ENCODE measurements at places on chromosomes 2 and 18.

- peak; percentile 63 for DNase-seq
These were observed 7.4 kb upstream of the MOB1A start for GRCh38 chr2:74186038-74186437.

DNA sequence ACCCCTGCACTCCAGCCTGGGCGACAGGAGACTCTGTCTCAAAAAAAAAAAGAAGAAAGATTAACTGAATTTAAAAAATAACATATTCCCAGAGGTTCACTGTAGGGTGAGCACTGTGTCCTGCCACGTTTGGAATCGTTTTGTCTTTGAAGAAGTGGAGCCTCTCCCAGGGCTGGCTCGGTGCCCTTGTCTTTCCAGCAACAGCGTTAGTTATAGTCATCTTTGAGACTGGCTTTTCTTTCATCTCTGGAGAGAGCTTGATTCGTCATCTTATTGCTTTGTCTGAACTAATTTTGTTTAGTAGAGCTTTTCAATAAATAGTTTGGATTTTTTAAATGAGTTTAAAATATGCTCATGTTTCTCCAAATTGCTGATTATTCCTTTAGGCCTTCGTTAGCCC lies 50.5 kb downstream of the IMPA2 start:
- no peak for DNase-seq

DNA sequence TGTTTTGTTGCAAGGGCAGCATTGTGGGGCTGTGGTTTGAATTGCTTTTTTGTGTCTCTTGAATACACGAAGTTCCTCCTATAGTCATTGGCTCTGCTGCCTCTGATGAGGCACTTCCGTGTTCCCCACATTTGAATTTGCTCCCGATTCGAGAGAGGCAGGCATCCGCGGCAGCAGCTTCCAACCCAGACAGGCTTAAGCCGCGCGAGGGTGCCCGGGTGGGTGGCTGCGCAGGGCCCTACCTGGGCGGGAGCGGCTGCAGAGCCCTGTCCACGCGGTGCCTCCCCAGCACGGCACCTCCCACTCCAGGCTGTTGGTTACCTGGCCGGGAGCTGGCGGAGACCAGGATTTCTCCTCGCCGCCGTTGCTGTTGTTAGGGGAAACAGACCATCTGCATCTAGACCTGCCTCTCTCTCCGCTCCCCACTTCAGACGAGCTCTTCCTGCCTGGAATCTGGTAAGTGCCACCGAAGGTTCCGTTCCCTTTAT lies 151.3 kb downstream of the NEDD4L start:
- DNase-seq, result peak; percentile 64

DNA sequence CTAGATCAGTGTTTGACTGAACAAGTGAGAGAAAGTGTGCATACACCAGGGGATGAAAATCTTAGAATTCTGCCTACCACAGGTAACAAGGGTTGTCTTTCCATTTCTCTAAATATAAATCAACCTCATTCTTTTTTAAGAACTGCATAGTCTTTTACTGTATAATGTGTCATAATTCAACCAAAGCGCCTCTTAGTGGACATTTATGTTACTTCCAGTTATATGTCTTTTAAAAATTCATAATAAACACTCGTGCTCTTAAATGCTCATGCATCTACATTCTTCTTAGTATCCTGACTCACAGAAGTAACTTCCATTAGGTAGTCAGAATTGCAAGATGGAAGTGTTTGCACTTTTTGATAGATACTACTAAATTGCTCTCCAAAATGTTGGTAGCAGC lies 76.2 kb downstream of the CHRNA1 start:
- no peak for DNase-seq

GRCh38 chr2:132645176-132645575 lies 24.8 kb downstream of the LYPD1 start:
- no peak for DNase-seq

GRCh38 chr2:200357845-200358244 lies 51.4 kb downstream of the SPATS2L start:
- no peak for DNase-seq

DNA sequence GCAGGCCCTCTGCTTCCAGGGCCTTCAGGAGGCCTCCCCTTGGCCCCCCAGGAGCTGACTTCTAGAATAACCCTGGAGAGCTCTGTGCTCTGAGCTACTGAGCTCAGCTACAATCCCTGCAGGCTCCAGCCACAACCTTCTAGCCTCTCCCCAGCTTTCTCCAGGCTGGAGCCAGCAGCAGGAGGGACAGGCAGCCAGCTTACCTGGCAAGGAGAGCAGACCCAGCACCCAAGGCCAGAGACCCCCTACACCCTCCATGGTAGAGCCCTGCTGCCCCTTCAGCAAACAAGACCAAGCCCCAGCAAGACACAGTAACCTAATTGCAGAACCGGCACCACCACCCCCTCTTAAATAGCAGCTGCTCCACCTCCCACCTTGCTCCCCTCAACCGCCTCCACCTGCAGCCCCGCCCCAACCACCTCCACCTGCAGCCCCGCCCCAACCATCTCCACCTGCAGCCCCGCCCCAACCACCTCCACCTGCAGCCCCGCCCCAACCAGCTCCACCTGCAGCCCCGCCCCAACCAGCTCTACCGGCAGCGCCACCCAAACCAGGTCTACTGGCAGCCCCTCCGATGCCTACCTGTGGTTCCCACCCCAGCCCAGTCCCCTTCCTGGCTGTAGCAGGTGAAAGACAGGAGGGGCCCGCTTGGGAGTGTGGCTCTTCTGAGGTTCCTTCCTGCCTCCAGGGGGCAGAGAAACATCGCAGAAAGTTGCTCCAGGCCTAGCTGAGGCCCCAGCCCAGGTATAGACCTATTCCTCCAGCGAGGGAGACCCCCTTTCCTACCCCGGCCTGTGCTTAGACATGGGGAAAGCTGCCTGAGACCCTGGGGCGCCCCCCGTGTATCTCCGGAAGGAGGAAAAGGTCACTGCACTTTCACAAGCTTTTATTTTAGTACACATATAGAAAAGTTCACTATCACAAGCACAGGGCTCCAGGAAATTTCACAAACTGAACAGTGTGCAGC lies at the start of gene ASTL:
Gene ASTL (minus strand): TSS at position 324 of the 967 bp plus-strand sequence. CDS start 66 bp downstream, at position 258.
- peak; percentile 78 for DNase-seq

GRCh38 chr2:72367530-72368225 lies 220.0 kb upstream of the CYP26B1 start:
- DNase-seq, result peak; percentile 58

- DNase-seq, result peak; percentile 48
These were observed 86.0 kb downstream of the CDC42EP3 start for GRCh38 chr2:37585295-37585908.

DNA sequence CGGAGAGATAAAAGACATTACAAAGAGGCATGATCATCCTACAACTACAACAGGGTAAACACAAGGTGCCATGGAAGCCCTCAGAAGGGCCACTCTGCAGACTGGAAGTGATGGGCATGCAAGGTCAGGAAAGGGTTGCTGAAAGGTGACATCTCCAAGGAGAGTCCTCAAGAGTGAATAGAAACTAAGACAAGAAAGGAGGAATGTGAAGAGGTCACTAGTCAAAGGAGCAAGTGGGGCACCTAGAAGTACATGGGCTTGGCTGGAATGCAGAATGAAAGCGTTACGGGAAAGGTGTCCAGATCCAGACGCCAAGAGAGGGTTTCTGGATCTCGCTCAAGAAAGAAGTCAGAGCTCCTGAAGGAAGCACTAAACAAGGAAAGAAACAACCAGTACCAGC lies 314.3 kb downstream of the NBAS start:
- no peak for DNase-seq

GRCh38 chr2:28454016-28454930 lies 41.6 kb upstream of the PLB1 start:
- DNase-seq, result no peak

DNA sequence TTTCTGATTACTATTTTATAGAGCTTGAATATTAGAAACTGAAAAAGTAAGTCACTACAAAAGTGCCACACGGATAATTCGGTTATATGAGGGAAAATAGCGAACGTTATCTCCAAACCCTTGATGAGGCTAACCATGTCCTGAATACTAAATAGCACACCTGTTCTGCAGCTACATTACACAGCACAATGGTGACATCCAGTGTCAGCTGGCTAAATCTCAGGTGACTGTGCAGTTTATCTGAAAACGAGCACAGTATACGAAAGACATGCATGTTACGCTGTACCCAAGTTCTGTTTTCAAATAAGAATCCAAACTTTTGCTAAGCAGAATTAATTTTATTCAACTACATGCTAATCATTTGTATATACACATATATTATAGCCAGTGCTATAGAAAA lies 9.0 kb downstream of the CCDC68 start:
- no peak for DNase-seq

- no peak for DNase-seq
These were observed 1118.2 kb downstream of the DPP10 start for GRCh38 chr2:115560666-115561065.

GRCh38 chr2:47546994-47547393 lies 144.0 kb downstream of the MSH2 start:
- DNase-seq, result no peak

DNA sequence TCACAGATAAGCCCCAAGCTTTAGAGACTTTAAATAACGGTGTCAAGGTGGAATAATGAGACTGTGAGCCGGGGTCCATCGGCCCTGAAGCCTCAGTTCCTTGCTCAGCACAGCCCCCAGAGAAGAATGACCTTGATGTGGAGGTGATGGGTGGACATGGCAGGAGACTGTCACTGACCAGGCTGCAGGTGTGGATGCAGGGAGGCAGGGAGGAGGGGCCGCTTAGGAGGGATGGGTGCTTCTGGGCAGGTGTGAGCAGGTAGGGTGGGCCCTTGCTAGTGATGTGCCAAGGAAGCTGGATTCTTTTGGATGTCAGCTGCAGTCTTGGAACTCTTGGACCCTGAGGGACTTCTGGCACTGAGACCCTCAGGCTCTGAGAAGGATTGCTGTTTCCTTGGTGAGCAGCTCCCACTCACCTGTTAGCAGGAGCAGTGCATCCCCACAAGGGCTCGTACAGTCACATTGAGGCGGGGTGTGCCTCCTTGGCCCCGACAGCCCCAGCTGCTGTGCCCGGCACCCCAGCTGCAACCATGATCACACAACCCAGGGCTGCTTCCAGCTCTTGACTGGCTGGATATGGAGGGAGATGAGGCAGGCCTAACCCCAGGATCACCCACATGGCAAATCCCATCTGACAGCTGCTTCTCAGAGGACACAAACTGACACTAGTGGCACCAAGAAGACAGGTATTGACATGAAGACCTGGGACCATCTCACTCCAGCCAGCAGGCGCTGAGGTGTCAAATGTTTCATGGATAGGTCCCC lies 209.8 kb upstream of the HDAC4 start:
- no peak for DNase-seq

GRCh38 chr18:22951823-22952222 lies 18.7 kb downstream of the RBBP8 start:
- DNase-seq, result no peak

GRCh38 chr2:154433010-154433409 lies 265.5 kb upstream of the KCNJ3 start:
- DNase-seq, result no peak

DNA sequence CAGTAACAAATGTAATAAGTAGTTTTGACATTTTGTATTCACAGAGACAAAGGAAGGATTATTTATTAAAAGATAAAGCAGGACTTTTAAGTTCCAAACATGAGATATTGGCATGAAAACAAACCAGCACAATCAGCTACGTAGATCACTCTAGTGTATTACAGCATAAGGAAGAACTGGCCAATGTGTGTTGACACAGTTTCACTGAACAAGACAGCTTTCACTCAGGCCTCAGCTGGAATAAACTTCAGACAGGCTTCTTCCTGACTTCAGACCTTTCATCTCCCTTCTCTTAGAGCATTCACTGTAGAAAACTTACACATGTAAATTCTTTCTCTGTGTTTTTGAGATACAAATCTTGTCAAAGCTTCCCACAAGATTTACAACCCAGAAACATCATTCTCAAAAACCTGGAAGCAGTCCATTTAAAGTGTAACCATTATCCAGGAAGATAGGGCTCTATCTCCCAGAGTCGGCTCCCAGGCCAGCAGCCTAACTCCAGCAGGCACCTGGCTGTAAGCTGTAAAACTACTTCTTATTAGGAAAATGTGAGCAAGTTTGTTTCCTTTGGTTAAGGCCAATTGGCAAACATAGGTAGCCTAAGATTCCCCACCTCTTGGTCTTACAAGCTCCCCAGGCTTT lies 768.3 kb upstream of the CDH7 start:
- DNase-seq, result no peak

- DNase-seq, result peak; percentile 20
These were observed 152.2 kb downstream of the SMAD7 start for GRCh38 chr18:48798334-48799245.

GRCh38 chr2:160419776-160420505 lies 73.7 kb downstream of the RBMS1 start:
- no peak for DNase-seq

DNA sequence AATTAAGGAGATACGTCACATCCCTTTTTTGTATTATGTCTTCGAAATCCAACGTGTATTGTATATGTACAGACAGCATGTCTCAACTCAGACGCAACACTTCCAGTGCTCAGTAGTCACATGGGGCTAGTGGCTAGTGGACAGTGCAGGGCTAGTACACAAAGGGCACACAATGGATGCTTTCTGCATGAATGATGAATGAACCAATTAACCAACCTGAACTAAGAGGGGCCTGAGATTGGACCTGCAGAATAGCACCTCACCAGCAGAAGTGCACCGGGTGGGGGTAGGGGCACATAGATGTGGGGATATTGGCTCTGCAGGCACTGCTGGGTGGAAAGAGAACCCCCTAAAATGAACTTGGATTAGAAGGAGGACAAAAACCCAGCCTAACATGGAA lies 20.7 kb downstream of the ST8SIA5 start:
- no peak for DNase-seq

DNA sequence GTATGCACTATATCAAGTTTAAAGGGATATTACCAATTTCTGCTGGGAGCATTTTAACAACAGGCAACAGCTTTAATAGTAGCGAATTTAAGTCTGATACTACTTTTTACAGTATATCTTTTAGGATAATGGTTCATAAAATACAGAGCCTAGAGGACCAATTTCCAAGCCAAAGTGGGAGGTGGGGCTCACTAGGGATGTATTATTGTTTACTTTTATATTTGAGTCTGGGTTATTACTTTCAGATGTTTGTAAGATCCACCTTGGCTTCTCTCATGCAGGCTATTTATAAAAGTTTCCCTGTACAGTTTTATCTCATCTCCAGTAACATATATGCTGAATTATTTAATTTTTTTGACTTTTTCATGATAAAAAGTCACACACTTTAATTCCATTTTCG lies 242.0 kb downstream of the CMPK2 start:
- no peak for DNase-seq

- no peak for DNase-seq
These were observed 172.7 kb downstream of the HRH4 start for GRCh38 chr18:24633121-24633520.

DNA sequence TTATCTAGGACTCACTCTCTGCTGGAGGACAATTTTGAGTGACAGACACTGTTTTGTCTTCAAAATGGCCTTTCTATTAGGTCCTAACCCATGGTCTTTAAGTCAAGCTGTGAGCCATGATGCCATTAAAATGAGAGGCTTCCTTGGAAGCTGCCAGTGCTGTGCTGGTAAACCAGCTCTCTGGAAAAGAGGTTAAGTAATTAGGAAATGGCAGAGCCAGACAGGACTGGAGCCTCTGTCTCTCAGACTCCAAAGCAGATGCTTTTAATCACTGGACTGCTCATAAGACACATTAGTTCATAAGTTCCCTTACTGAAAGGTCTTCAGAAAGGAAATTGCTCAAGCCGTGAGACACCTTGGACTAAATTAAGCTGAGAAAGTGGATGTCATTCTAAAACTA lies 25.8 kb upstream of the LHCGR start:
- no peak for DNase-seq

All from lower lobe of right lung (tissue), 2 donors.